ENCODE measurements at places on chromosomes 16 and 17. TPM values are rescaled to one million over a fixed set of nuclear protein-coding genes. Genes with fewer than 3 reads are reported as not detected.

DNA sequence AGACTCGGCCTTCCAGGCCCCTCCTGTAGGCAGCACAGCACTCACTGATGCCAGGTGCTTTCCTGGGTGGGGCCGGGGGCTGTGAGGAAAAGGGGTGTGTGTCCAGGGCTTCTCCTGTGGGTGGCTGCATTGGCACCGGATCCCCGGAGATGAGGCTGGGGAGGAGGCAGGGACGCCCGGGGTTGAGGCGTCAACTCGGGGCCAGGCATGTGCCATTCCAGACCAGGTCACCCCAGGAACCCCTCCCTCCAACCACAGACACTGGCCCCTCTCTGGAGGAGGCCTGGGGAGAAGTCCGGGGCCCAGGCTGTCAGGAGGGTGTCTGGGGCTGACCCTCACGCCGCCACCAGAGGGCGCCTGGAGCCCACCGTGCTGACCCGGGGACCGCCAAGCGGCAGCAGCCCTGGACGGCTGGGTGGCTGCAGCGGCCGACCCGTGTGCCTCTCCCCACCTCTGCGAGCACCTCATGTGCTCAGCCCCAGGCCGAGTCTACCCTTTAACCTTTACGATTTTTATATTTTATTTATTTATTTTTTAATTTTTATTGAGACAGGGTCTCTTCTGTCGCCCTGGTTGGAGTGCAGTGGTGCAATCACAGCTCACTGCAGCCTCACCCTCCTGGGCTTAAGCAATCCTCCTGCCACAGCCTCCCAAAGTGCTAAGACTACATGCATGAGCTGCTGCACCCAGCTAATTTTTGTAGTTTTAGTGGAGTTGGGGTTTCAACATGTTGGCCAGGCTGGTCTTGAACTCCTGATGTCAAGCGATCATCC lies 3.2 kb upstream of the METRN start:
- peak; percentile 84 for DNase-seq

DNA sequence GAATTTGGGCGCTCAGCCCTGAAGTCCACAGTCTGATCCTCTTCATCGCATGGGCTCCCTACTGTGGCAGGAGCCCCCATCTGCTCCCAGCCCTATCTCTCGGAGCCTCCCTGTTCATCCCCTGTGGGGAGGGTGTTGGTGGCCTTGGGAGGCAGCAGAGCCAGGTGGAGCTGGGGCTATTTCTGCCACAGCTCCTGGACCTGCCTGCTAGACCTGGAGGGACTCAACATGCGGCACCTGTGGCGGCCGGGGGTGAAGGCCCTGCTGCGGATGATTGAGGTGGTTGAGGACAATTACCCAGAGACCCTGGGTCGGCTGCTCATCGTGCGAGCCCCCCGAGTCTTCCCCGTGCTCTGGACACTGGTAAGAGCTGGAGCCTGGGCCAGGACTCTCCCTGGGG lies 30.5 kb downstream of the NAGPA start:
- no peak for DNase-seq

The CD300E gene
- not detected for total RNA-seq

GRCh38 chr17:28878981-28879380 lies 18.6 kb downstream of the FLOT2 start:
- no peak for DNase-seq

DNA sequence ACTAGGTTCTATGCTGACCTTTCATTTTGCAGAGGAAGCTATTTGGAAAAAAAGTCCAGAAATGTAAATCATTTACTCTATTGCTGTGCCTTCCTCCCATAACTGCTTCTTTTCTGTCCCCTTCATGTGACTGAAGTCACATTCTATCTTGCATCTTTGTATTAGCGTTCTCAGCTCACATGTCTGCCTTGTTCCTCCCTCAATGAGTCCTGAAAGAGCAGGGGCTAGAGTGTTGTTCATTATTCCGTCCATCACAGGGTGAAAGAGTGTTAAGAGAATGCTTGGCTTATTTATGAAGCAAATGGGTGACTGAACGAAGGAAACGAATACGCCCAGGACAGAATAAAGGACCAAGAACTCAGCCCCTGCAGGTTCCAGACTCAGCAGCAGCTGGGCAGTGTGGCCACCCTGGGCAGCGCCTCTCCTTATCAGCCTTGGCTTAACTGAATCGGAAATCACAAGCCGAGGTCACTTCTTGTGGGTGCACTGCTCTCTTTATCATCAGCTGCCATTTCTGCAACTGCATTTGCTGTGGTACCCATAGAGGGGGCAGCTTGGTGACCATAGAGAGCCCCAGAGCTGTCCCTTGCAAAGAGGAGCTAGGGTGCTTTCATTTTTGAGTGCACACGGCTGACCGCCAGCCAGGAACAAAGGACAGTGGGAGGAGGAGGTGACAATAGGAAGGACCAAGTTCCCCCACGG lies 1.8 kb upstream of the PIK3R6 start:
- DNase-seq = no peak

DNA sequence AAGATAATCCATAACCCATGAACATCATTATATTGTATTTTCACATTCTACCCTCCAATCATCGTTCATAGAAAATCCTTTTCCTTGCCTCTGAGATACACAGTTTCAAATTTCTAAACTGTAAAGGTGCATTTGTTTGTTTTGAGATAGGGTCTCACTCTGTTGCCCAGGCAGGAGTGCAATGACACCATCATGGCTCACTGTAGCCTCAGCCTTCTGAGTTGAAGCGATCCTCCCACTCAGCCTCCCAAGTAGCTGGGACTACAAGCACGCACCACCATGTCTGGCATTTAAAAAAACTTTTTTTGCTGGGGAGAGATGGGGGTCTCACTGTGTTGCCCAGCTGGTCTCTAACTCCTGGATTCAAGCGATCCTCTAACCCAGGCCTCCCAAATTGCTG lies 58.1 kb upstream of the TOB1 start:
- no peak for DNase-seq

DNA sequence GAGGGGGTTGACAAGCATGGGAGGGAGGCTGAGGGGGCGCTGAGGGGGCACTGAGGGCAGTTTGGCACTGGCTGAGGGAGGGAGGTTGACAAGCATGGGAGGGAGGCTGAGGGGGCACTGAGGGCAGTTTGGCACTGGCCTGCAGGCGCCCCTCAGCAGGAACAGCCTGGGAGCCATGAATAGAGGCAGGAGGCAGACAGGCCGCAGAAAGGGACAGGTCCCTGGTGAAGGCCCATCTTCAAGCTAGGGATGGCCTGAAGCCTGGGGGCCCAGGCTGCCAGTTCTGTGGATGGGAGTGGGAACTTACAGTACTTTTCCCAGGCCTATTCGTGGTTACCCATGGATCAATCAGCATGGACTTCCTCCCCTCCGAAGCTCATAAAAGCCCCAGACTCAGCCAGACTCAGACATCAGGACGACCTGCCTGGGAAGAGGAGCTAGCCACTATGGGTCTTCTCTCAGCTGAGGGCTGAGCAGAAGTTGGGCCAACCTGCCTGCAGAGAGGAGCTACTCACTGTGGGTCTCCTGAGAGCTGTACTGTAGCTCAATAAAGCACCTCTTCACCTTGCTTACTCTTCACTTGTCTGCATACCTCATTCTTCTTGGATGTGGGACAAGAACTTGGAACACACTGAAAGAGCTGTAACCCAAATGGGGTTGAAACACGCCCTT lies 72.8 kb upstream of the BRD7 start:
- DNase-seq = no peak

The ANKRD40CL gene
- total RNA-seq = not detected

The USP43 gene
- total RNA-seq = 0.28 TPM

Measured in activated CD8-positive, alpha-beta memory T cell treated with anti-CD3 and anti-CD28 coated beads, Interleukin-2, amount 10 ng/mL, durations not matched to agents 7 days and 5 days (primary cell).